ENCODE measurements at places on chromosomes 7 and 10.

- DNase-seq = no peak
These were observed 50.4 kb downstream of the ADRA2A start for GRCh38 chr10:111127081-111127848.

DNA sequence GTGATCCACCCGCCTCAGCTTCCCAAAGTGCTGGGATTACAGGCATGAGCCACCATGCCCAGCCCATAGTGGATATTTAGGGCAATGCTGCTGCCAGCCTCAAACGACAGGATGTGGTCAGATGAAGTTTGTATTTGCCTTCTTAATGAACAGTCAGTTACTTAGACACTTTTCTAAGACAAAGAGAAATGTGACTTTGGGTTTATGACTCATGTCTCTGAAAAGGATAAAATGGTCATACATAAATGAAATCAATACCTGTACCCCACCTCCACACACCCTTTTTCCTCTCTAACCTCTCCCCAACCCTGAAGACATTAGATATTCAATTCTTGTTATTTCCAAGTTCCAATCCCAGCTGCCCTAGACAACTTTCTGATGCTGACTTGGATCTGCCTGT lies 109.3 kb upstream of the INSIG1 start:
- DNase-seq = no peak

- DNase-seq = no peak
These were observed 28.4 kb downstream of the PLXNA4 start for GRCh38 chr7:132547821-132548220.

DNA sequence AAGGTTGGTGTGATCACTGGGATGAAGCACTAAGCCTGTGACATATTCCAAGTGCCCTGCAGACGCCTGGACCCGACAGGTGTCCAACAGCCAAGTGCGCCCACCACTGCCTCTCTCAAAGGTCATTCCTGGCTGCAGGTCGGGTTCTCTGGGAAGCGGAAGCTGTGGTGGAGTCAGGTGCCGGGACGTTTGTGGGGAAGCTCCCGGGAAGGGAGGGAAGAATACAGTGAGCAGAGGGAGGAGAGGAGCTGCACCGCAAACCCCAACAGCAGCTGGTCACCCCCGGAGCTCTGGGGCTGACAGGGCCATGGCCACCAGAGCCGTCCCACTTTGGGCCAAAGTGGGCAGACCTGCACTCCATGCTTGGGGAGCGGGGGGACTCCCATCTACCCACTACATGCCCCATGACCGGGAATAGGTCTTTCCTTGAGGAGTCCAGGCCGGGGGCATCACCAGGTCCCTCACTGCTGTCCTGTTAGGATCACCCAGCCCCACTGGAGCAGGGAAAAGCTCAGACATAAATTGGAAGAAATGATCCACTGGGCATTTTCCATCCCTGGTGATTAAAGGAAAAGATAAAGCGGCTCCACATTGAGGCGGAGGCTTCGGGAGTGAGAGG lies 84.5 kb upstream of the PPP2R2D start:
- no peak for DNase-seq
